ENCODE measurements at places on chromosomes 1 and 21.

DNA sequence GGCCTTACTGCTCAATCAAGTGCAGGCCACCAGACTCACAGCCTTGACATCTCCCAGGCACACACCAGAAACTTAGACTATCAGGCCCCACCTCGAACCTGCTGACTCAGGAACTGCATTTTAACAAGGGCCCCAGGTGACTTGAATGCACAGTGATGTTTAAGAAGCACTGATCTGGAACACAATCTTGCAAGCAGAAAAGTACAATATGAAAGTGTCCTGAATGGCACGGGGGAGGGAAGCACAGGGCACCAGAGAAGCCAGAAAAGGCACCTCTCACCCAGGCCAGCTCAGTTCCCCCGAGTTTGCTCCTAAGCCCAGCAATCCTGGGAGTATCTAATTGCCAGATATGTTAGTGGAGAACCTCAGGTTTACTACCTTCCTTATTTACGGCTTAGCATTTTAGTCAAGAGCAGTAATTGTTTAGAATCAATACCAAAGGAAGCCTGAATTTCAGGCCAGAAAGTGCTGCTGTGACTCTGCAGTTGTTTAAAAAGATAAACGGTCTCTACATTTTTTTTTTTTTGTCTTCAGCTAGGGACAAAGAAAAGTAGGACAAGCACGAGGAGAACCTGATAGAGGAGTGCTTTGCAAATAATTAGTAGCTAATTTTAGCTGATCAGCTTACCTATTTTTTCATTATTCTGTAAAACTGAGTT lies 50.9 kb upstream of the CDC42BPA start:
- no peak for DNase-seq

DNA sequence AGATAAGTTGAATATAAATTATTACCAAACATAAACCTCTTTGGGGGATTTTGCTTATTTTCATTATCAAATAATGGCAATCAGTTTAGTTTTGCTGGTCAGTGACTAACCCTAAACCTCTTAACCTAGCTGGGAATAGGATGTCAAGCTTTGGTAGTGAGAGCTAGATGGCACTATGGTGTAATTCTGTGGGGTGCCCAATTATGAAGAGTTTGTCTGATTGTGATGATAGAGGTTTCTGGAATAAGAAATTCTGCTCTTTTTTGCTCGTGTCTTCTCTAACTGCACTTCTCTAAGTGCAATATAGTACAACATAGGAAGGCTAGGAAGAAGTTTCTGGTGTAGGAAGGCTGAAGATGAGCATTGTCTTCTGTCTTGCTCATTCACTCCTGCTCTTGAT lies 59.8 kb downstream of the XCL1 start:
- no peak for DNase-seq

GRCh38 chr1:209614906-209615305 lies 31.4 kb downstream of the CAMK1G start:
- no peak for DNase-seq

DNA sequence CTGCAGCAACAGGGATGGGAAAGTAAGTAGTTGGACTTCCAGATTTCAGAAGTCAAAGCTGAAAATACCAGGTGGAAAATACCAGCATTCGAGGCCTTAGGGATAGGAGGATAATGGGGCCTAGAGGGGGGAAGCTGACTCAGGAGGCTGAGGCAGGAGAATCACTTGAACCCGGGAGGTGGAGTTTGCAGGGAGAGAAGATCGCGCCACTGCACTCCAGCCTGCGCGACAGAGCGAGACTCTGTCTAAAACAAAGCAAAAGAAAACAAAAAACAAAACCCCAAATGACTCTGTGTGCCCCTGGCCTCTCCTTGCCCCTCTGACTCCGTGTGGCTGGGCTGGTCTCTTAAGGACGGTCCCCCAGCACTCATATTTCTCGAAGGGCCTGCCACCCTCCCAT lies 3.4 kb downstream of the SH2D2A start:
- DNase-seq: no peak

DNA sequence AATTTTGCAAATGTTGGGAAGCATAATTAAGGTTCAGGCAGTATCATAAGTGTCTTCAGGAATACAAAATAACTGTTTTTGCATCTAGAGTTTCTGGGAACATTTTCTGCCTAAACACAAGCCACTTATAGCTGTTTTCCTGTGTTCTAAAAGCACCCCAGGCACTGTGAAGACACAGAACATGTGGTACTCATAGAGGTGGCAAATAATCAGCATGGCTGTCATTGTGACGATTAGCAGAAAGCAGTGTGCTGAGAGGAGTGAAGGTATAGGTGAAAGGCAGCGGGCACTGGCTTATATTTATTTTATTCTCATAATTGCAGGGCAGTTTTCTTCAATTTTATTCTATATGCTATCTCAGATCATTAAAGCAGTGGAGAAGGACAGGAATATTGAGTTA lies 119.6 kb downstream of the LRRC53 start:
- DNase-seq: no peak

DNA sequence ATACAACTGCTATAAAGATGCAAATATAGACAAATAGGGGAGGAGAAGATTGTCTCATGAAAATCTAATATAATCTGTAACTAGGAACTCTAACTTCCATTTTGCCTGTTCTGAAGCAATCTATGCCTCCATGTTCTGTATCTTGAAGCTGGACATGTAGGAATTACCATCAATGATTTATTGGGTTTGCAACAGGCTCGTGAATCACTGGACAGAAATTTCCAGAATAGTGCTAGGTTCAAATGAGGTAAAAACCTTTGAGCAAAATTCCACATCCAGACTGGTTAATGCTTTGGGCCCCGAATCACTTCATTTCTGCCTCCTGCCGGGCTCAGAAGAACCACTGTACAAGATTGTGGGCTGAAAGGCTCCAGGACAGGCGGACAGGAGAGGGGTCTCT lies 110.7 kb upstream of the CTTNBP2NL start:
- no peak for DNase-seq

GRCh38 chr1:164716992-164717703 lies 158.2 kb downstream of the PBX1 start:
- no peak for DNase-seq

DNA sequence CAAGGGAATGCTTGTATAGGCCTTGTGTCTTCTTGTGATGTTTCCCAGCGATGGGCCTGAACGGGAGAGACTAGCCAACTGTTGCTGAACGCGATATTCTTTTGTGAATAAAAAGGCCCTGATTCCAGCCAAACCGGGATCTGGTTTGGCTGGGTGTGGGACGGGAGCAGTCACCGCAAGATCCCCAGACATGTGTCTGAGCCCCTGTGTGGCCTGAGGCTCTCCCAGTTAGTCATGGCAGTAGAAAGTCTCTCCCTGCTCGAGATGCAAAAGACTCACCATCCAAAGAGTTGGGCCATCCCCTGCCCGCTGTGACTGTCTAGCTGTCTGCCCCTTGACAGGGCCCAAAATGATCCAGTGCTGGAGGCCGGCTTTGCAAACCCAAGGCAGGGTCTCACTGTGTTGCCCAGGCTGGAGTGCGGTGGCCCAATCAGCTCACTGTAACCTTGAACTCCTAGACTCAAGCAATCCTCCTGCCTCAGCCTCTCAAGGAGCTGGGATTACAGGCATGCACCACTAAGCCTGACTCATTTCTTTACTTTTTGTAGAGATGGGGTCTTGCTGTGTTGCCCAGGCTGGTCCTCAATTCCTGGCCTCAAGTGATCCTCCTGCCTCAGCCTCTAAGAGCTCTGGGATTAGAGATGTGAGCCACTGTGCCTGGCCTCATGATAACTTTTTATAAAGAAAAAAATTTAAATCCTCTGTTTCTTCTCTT lies 56.4 kb downstream of the KIF26B start:
- no peak for DNase-seq

DNA sequence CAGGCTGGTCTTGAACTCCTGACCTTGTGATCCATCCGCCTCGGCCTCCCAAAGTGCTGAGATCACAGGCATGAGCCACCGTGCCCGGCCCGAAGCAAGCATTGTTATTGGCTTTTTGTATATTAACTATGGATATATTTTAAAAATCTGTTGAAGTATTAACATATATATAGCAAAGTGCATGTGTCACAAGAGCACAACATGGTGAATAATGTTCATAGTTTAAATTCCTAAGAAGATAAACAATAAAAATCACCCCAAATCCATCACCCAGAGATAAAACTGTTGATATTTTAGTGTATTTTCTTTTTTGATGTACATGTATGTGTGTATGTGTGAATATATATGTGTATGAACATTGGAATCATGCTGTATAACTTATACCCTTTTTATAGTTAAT lies 9.1 kb upstream of the FOXE3 start:
- no peak for DNase-seq

GRCh38 chr1:37474697-37475379 lies 458 bp downstream of the ZC3H12A start:
- no peak for DNase-seq

- no peak for DNase-seq
These were observed 81.7 kb upstream of the BEND5 start for GRCh38 chr1:48858200-48858920.

DNA sequence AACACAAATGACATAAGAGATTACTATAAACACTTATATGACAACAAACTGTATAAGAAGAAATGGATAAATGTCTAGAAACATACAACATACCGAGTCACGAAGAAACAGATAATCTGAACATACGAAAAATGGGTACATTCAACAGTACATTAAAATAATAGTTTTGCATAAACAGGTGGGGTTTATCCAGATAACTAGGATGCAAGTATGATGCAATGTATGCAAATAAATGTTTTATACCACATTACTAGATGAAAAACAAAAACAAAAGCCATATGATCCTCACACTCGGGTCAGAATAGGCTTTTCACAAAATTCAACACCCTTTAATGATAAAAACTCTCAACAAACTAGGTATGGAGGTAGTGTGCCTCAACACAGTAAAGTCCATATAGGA lies 1585.7 kb downstream of the BRINP3 start:
- no peak for DNase-seq

DNA sequence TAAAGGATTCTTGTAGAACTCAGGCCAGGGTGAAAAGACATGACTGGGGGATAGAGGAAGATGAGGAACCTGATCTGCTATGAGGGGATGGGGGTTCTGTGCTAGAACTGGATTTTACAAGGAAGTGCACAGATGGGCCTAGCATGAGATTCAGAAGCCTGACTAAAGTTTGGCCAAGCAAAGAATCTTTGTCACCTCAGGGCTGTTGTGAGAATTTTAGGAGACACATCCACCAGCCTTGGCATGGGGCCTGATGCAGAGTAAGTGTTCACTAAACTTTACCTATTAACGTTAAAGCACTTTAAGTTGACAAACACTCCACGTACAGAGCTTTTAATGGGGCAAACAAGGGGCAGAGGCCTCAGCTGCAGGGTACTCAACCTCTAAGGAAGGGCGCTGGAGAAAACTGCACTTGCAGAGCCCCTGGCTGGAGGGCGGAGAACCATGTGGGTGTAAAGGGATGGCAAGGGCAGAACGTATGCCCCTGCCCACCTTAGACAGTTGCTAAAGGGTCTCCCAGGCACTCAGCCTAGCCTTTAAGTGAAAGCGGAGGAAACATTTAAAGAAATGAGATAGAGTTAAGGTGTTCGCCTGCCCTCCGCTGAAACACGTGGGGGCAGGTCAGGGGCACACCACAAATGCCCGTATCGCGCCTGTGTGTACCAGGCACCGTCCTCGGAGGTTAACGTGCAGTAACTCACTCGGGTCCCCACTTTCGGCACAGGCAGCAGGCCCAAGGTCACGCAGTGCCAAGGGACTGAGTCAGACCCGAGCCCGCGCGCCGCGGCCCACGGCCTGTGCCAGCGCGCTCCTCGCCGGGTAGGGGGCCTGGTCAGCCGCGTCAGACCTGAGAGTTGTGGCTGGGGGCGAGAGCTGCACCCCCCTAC lies 990 bp upstream of the MRPS6 start:
- DNase-seq: no peak

DNA sequence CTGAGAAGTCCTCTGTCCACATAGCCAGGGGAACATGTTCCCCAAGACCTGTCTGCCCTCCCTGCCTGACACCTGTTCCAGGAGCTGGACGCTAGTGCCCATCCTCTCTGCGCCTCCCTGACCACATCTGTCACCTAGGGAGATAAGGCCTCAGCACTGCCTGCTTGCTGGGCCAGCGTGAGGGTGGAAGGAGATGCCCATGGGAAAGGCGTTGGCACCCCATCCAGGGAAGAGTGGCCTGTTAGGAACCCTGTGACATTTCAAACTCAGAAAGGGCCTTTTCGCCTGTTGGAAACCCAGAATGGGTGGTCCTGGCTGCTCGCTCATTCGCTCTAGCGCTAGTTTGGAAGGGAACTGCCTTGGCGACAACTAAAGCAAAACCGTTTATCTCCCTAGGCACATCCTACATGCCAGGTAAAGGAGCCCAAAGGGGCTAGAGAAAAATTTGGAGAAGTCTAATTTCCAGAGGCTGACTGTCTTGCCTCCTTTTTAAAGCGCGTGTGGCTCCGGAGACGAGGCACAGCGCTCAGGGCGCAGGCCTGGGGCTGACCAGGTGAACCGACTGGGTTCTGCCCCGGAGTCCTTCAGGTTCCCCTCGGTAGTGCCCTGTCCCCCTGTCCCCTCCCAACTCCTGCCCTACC lies 410 bp downstream of the ACTA1 start:
- no peak for DNase-seq

GRCh38 chr1:50098591-50099021 lies 10.1 kb upstream of the ELAVL4 start:
- no peak for DNase-seq

DNA sequence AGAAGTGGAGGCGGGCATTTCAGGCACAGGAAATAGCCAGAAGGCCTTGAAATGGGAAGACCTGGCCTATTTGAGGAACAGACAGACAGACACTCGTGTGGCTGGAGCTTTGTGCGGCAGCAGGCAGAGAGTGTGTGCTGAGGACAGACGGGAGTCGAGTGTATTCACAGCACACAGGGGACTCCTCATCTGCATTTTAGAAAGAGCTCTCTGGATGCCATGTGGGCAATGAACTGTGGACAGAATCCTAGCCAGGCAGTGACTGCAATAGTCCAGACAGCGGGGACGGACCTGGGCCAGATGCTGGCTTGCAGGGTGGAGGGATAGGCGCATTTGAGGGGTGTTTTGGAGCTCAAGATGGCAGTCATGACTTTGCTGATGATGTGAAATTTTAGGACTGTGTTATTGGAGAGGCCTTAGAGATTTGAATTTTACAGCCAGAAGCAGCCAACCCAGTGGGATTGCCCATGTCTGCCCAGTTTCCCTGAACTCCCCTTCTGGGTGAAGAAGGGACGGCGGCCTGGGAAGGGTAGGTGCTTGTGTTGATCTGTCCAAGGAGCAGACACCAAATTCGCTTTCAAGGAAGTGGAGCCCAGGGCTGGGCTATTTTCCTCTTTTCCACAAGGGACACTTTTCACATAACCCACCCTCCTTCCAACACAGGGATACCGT lies 43.7 kb downstream of the CHAF1B start:
- DNase-seq: no peak

GRCh38 chr1:42419126-42419821 lies 36.5 kb downstream of the ZMYND12 start:
- DNase-seq: peak; percentile 8

GRCh38 chr1:5758859-5759578 lies 233.2 kb downstream of the NPHP4 start:
- no peak for DNase-seq

- DNase-seq: peak; percentile 18
These were observed 1.2 kb downstream of the CAMSAP2 start for GRCh38 chr1:200739702-200740570.
